Mesothelial cell of epicardium (in vitro differentiated cells): ENCODE measurements at places on chromosomes 5 and 9. TPM values are rescaled to one million over a fixed set of nuclear protein-coding genes. Genes with fewer than 3 reads are reported as not detected.

DNA sequence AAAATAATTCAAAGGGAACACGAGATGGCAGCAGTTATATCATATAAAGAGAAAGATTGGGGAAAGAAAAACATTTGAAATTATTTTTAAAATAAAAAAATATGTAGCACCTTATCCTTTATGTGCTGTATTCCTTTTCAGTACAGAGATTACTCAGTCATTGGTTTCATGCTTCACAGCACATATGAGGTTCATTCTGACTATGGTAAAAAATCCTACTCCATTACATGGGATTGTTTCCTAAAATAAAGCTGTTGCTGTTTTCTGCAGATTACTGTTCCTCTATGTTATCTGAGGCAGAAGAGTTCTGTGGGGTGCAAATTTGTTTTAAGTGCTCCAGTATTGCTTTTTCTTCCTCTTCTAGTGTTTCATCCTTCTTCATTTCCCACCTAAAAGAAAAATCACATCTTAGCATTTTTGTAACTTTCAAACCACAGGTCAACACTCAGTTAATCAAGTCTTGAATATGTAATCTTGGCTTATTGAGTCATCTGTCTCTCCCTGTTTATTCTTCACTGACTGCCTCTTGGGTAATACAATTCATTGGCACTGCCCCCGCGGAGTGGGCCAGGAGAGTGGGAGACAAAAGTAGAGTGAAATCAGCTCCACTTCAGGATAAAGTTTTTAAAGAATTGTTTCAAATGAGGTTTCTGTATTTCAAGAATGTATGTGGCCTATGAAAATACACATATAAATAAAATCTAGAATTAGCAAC, 412.5 kb upstream of the POU5F2 start:
- no peak overlapping the region for H3K27ac ChIP-seq
- no peaks in the 10 kb centered on the region for H3K27me3 ChIP-seq
- no peak for DNase-seq
- no peaks in the 10 kb centered on the region for H3K4me1 ChIP-seq

DNA sequence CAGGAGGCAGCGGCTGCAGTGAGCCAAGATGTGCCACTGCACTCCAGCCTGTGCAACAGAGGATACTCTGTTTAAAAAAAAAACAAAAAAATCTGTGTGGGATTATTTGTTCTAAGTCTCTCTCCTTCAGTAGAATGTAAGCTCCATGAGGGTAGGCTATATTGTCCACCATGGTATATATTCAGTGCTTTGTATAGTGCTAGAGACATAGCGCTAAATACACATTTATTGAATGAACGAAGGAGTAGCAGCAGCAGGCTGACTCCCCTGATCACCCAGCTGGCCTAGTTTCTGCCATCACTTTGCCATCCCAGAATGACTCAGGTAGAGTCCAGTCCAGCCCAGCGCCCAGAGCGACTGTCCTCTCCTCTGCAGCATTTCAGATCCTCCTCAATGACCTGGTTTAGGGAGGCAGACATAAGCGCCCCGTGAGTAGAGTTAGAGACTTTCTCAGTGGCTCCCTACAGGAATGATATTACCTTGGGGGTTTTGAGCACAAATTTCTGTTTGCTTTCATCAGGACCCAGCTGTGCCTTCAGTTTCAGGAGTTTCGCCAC, 716 bp downstream of the HARS1 start:
- H3K4me3 ChIP-seq = peak overlapping the region; percentile 98
- no peaks in the 10 kb centered on the region for H3K27me3 ChIP-seq
- peaks cover 27% of the 10 kb centered on the region for H3K4me1 ChIP-seq
- H3K36me3 ChIP-seq = peaks cover 10% of the 10 kb centered on the region
- H3K27ac ChIP-seq = peak overlapping the region; percentile 98

GRCh38 chr5:75243100-75243499, 6.4 kb upstream of the ANKRD31 start:
- peaks cover 33% of the 10 kb centered on the region for H3K4me1 ChIP-seq
- DNase-seq = no peak
- no peak overlapping the region for H3K4me3 ChIP-seq
- H3K36me3 ChIP-seq = no peaks in the 10 kb centered on the region

- no peaks in the 10 kb centered on the region for H3K27me3 ChIP-seq
- no peaks in the 10 kb centered on the region for H3K4me1 ChIP-seq
- no peaks in the 10 kb centered on the region for H3K36me3 ChIP-seq
- H3K27ac ChIP-seq = no peak overlapping the region
- no peak for DNase-seq
Observed at GRCh38 chr5:153543288-153543687, 52.8 kb downstream of the GRIA1 start.

Gene FABP6
- not detected in 3 replicates for total RNA-seq

- no peaks in the 10 kb centered on the region for H3K27me3 ChIP-seq
- peaks cover 24% of the 10 kb centered on the region for H3K4me1 ChIP-seq
- H3K4me3 ChIP-seq = no peak overlapping the region
- no peaks in the 10 kb centered on the region for H3K36me3 ChIP-seq
- H3K27ac ChIP-seq = no peak overlapping the region
Observed at GRCh38 chr9:124290743-124291554, 33.2 kb downstream of the NEK6 start.

GRCh38 chr5:16519435-16519834, 53.8 kb upstream of the ZNF622 start:
- no peak for DNase-seq
- no peak overlapping the region for H3K4me3 ChIP-seq
- H3K27me3 ChIP-seq = peaks cover 7% of the 10 kb centered on the region
- no peaks in the 10 kb centered on the region for H3K36me3 ChIP-seq

Gene ENG
- 7.3 to 8.5 TPM (median 8.1 TPM) in 3 replicates for total RNA-seq

DNA sequence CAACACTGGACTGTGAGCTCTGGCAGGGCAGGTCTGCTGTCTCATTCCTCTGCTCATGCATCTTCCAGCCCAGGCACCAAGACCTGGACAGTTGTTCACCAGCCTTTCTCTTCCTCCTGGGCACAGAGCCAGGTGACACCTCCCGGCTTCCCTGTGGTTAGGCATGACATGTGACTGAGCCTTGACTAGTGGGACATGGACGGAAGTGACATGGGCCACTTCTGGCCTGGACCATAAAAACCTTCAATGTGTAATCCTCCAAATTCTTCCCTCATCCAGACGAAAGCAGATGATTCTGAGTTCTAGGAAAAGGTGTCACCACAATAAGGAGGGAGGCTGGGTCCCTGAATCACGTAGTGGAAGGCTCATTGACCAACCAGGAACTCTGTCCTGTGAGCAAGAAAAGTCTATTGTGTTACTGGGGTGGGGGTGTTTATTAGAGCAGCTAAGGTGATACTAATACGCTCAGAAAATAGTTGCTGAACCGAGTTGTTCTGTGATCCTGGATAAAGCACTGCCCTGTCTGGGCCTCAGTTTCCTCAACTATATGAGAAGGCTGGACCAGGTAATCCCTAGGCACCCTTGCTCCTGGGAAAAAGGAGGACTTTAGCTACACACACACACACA, 26.6 kb upstream of the CRB2 start:
- H3K4me3 ChIP-seq = no peak overlapping the region
- no peak for DNase-seq
- no peaks in the 10 kb centered on the region for H3K27me3 ChIP-seq

GRCh38 chr5:174895360-174895759, 171.0 kb downstream of the MSX2 start:
- no peaks in the 10 kb centered on the region for H3K27me3 ChIP-seq
- H3K27ac ChIP-seq = no peak overlapping the region
- H3K4me1 ChIP-seq = peaks cover 4% of the 10 kb centered on the region
- H3K36me3 ChIP-seq = no peaks in the 10 kb centered on the region
- DNase-seq = no peak

DNA sequence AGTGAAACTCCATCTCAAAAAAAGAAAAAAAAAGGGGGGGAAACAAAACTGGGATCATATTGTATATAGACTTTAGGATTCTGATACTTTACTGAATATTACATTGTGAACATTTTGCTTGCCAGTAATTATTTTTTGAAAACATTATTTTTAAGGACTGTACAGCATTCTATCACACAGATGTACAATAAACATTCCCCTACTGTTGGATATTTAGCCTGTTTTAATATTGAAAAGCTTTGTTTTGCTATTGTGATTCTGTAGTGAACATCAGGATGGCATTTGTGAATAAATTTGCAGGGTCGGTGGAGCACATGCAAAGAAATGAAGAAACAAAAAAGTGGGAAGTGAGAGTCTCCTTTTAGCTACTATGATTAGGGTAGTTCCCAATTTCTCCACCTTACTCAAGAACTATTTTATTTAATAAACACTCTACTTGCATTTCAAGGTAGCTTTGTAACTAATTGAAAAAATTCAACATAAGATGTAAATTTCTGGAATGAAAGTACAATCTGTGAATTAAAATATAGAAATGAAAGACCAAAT, 18.7 kb downstream of the RASGRF2 start:
- no peak overlapping the region for H3K4me3 ChIP-seq
- no peaks in the 10 kb centered on the region for H3K36me3 ChIP-seq
- DNase-seq = no peak
- H3K27me3 ChIP-seq = no peaks in the 10 kb centered on the region

Gene TMEM215
- total RNA-seq = 0.07 TPM in 1 of 3 replicates, not detected in the others

GRCh38 chr9:5449521-5450358, 602 bp upstream of the CD274 start:
- peak overlapping the region; percentile 80 for H3K4me3 ChIP-seq
- no peak for DNase-seq
- H3K27ac ChIP-seq = no peak overlapping the region
- peaks cover 6% of the 10 kb centered on the region for H3K4me1 ChIP-seq

DNA sequence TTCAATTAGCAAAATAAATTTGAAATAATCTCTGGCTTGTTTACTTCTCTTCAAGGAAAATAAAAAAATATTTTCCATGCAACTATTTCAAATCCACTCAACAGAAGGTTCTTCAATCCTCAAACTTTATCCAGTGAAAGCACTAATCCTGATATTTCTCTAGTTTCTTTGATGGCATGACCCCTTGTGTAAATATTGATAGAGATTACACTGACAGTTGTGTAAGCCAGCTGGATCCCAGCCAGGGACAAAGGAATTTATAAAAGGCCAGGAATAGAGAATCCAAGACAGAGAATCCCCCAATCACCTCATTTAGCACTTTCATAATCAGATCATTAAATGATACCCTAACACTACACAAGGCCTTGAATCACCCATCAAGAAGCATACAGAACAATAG, 135.2 kb downstream of the GNA14 start:
- no peak overlapping the region for H3K4me3 ChIP-seq
- H3K36me3 ChIP-seq = no peaks in the 10 kb centered on the region
- no peak for DNase-seq

- DNase-seq = no peak
- H3K36me3 ChIP-seq = peaks cover 11% of the 10 kb centered on the region
- no peaks in the 10 kb centered on the region for H3K27me3 ChIP-seq
- peaks cover 8% of the 10 kb centered on the region for H3K4me1 ChIP-seq
Observed at GRCh38 chr9:96555567-96556386, 63.9 kb downstream of the CDC14B start.

Gene ROPN1L
- total RNA-seq = 0.23 to 0.45 TPM in 2 of 3 replicates, not detected in the other

Gene PCDHGB1
- total RNA-seq = 1.7 to 2.0 TPM (median 2.0 TPM) in 3 replicates

DNA sequence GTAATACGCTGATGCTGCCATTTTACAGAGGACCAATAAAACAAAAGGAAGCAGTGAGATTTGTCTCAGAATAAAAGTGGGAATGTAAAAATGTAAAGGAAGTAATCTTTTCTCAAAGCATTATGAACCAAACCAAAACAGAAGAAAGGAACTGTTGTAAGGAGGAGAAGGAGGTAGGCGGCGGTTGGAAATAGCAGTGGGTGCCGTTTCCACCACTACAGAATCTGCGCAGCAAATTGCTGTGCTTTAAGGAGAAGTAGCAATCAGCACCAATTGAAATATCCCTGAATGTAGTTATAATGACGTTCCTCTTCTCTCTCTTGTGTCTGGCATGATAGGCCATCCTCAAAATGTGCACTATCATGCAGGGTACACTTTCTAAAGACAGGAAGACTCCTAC, 455.1 kb upstream of the TLE4 start:
- H3K36me3 ChIP-seq = no peaks in the 10 kb centered on the region
- no peak overlapping the region for H3K27ac ChIP-seq
- DNase-seq = no peak
- H3K4me1 ChIP-seq = peaks cover 15% of the 10 kb centered on the region

Gene PCA3
- total RNA-seq = not detected in 3 replicates

Gene PLGRKT
- total RNA-seq = 18.2 to 21.7 TPM (median 19.6 TPM) in 3 replicates

DNA sequence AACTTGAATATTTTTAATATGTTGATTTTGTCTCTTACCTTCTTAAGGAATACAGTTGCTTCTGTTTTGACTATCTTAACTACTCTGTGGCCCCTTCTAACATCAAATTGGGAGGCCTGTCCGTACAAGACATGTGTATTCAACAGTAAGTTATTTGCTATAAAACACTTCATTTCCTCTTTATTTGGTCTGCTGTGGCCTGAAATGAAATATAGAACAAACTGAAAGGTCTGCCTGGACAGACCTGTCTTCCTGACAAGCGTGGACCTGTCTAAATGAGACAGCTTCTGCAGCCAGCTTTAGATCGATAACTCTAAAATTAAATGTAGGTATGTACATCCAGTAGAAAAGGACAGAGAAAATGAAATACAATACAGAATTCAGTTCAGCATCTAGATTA, 2.2 kb upstream of the LPAR1 start:
- H3K27me3 ChIP-seq = peaks cover 1% of the 10 kb centered on the region
- H3K27ac ChIP-seq = no peak overlapping the region
- H3K4me1 ChIP-seq = peaks cover 38% of the 10 kb centered on the region
- no peaks in the 10 kb centered on the region for H3K36me3 ChIP-seq
- DNase-seq = no peak

Gene SLC4A9
- total RNA-seq = 1.8 to 2.5 TPM (median 2.2 TPM) in 3 replicates

DNA sequence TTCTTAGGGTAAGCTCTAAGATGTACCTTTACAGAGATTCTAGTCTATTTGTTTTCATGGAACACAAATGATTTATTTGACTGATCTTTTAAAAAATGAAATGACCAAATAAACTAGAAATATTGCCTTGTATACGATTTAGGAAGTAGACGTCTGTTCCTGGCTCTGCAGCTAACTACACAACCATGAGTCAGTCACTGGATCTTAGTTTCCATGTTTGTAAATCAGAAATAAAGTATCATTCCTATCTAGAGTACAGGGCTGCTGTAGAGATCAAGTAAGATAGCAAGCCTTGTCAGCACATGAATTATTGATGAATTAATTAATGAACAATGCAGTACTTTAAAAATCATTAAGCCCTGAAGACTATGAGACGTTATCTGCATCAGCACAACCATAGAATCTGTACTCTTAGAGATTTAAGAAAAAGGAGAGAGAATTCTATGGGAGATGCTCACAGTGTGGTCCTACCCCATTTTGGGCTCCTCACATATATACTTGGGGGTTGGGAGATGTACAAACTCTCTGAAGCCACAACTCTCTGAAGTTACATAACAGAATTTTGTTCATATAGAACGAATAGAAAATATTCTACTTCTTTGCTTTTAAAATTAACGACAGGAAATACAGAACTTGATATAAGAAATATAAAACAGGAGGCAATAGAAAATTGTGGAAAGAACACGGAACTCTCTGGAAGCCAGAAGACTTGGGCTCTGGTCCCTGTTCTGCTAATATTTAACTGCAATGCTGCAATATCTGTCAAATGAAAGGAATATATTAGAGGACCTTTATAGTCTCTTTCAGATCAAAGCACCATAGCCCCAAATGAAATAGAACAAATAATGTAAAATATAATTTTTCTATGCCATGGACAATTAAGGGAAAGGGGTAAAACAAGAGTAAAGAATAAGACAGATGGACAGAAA, 48.4 kb upstream of the HNRNPA0 start:
- H3K4me3 ChIP-seq = no peak overlapping the region
- no peak for DNase-seq
- peaks cover 29% of the 10 kb centered on the region for H3K4me1 ChIP-seq

- no peak overlapping the region for H3K27ac ChIP-seq
- no peaks in the 10 kb centered on the region for H3K27me3 ChIP-seq
- peaks cover 3% of the 10 kb centered on the region for H3K4me1 ChIP-seq
- no peaks in the 10 kb centered on the region for H3K36me3 ChIP-seq
- no peak for DNase-seq
- no peak overlapping the region for H3K4me3 ChIP-seq
Observed at GRCh38 chr5:98004463-98004862, 769.0 kb upstream of the RGMB start.
